ENCODE measurements at places on chromosomes 4 and X.

DNA sequence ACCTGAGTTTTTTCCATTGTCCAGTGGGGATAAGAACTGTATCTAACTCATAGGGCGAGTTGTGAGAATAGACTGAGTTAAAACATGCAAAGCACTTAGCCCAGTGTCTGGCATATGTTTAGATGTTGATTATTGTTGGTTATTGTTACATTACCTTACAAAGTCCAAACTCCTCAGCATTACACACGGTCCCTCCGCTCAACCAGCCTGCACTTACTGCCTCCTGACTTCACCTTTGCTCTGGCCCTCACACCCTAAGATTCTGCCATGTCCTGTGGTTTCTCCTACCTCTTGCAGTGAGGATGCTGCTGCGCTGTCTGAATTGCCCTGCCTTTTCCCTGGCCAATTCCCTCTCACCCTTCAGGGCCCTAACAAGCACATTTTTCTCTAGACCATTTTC lies 302.2 kb upstream of the GALNT7 start:
- DNase-seq: no peak

GRCh38 chr4:116275006-116275405 lies 810.4 kb downstream of the TRAM1L1 start:
- no peak for DNase-seq

- DNase-seq: no peak
Measured at GRCh38 chrX:130550351-130550750, 148.6 kb downstream of the RBMX2 start.

DNA sequence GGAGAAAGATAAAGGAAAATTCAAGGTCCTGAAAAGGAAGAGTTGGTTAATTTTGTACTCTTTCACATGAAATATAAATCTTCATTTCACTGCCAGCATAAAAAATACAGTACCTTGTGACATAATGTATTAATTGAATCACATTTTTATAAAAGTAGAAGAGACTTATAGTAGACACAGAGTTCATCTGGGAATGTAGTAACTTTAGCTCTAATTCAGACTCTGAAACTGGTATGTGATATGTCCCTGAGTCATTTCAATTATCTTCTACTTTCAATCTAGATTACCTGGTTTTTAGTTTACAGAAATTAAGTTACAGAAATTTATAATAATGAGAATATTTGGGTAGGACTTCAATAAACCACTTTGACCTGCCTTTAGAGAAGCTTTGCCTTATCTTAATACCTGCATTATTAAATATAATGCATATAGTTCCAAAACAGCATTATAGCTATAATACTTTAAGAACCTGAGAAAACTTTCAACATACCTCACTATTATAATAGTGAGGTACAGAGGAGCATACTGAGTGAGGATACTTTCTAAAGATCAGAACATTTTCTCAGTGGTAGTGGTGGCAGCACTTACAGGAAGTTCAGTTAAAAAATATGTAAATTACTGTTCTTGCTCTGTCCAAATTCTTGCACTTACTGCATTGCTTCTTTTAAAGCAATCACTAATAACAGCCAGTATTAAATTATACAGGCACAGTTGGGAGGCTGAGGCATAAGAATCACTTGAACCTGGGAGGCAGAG lies 11.2 kb downstream of the NEK1 start:
- DNase-seq: no peak

DNA sequence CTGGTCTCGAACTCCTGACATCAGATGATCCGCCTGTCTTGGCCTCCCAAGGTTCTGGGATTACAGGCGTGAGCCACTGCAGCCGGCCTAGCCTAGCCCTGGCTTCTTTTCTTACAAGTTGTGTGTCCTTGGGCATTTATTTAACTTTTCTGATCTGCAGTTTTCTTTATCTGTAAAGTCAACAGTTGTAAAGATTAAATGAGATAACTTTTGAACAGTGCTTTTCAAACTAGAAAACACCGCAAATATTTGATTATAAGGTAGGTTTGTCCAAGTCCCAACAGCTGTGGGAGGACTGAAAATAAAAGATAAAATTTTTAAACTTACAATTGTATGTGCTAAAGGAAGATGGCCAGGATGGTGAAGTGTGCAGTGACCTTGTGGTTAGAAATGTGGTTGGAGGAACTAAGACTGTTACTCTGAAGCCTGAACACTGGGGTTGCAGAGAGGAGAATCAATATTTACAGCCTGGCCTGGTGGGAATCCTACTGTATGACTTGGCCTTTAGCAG lies 44.8 kb downstream of the GSX2 start:
- no peak for DNase-seq

GRCh38 chrX:119602701-119603255 lies 3.4 kb downstream of the NKRF start:
- no peak for DNase-seq

- no peak for DNase-seq
Measured at GRCh38 chr4:80313627-80314026, 21.9 kb upstream of the CFAP299 start.

GRCh38 chr4:5708449-5709206 lies at the start of gene EVC2:
Gene EVC2, minus strand, starts transcription at chr4:5708559. Its CDS starts 46 bp downstream, at chr4:5708513.
- no peak for DNase-seq

GRCh38 chrX:50718776-50719175 lies 95.2 kb downstream of the SHROOM4 start:
- DNase-seq: no peak

DNA sequence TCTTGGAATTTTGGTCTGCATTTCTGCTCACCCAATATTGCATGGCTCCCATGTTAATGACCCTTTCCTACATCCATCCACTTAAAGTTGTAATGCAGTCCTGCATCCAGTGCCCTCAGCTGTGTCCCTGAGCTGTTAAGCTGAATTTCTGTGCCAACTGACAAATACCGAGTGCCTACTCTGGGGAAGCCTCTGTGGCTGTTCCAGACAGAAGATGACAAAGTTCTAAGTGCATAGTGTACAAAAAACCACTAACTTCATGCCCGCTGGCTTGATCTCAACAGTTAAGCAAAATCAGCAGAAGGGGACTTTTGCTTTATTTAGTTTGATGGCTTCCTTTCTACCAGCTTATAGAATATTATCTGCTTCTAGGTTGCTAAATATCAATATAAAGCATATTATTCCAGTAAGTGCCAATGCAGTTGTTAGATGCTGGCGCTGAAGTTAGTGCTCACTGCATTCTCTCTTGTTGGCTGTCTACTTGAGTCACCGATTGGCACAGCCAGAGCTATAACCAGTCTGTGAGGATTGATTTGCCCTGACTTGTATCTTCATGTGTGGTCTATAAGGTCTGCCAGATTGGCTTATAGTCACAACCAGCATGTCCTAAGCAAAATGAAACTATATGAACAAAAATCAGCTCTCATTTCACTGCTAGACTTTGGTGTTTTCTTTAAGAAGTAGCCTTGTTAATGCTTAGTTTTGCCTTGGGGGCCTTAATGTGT lies 98.9 kb downstream of the KLHL8 start:
- DNase-seq: no peak

DNA sequence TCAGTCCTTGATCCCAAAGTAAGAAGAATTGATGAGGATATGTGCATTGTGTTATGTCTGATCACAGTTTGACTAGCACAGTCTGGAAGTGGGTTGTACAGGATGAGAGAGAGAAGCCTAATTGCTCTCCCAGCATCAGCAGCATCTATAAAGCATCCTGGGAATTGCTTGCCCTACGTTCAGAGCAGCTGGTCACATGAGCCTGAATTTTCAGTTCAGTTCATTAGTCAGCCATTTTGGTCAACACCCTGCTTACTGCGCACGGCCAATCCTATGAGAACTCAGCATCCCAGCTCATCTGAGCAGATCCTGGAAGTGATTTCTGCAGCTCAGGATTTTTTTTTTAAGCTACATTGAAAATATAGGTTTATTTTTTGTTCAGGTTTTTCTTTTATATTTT lies at the start of gene RUFY3:
RUFY3 (plus strand) TSS at position 218 of the 400 bp plus-strand sequence. CDS start 610 bp downstream, outside the sequence.
- DNase-seq: peak; percentile 79

GRCh38 chr4:154086247-154086646 lies 297.4 kb upstream of the SFRP2 start:
- no peak for DNase-seq

DNA sequence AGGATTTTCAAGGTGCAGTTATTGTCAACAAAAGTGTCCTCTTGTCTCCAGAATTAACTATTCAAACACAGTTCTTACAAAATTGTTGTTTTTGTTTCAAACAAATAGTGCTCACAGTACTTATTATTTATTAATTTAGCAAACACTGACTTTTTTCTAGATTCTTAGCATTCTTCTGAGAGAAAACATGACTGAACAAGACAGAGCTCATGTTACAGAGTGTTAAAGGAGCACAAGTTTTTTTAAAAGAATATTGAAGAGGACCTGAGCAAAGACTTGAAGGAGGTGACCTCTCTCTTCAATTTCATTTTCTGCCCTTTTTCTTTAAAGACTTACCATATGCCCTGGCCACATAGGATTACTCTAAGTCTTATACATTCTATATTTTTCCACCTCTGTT lies 2220.3 kb upstream of the AGA start:
- no peak for DNase-seq

DNA sequence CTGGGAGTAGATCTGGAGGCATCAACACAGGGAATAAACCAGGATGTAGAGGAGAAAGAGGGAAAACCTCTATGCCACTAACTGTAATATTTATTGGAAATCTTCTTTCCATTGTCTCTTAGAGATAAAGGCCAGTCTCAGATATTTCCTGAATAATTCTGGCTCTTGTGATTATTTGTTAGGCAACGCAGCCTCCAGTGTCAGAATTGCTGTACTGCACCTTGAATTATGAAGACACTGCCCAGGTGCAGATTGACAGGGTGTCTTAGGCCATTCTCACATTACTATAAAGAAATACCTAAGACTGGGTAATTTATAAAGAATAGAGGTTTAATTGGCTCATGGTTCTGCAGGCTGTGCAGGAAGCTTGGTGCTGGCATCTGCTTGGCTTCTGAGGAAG lies 100.7 kb upstream of the ZDHHC15 start:
- no peak for DNase-seq

DNA sequence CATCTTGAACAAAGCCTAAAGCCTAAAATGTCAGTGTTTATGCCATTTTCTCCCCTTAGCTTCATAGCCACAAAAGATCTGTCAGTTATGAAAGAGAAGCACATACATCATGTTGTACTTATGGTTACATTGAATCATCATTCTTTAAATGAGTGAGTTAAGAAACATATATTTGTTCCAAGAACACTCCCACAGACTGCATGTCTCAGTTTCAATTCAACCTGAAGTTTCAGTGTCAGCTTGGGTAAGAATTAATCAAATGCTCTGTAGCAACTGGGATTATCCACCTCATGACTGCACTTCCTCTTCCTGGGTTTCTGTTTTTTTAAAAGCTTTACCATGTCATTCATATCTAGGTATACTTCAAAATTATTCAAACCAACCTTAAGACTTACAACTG lies 3.9 kb upstream of the TMPRSS11B start:
- no peak for DNase-seq

DNA sequence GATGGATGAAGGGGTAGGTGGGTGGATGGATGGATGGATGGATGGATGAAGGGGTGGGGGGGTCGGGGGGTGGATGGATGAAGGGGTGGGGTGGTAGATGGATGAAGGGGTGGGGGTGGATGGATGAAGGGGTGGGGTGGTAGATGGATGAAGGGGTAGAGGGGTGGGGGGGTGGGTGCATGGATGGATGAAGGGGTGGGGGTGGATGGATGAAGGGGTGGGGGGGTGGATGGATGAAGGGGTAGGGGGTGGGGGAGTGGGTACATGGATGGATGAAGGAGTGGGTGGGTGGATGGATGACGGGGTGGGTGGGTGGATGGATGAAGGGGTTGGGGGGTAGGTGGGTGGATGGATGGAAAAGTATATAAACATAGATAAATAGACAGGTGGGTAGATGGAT lies 74.2 kb downstream of the PRKX start:
- DNase-seq: no peak

DNA sequence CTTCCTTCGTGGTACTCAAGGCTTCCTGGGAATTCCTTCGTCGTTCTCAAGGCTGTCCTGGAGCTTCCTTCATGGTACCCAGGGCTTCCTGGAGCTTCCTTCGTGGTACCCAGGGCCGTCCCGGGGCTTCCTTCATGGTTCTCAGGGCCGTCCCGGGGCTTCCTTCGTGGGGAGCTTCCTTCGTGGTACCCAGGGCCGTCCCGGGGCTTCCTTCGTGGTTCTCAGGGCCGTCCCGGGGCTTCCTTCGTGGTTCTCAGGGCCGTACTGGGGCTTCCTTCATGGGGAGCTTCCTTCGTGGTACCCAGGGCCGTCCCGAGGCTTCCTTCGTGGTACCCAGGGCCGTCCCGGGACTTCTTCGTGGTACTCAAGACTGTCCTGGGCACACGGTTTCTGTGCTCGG lies 339.6 kb upstream of the FAT1 start:
- no peak for DNase-seq

- DNase-seq: no peak
Measured at GRCh38 chr4:147617841-147618691, 869 bp downstream of the TMEM184C start.

DNA sequence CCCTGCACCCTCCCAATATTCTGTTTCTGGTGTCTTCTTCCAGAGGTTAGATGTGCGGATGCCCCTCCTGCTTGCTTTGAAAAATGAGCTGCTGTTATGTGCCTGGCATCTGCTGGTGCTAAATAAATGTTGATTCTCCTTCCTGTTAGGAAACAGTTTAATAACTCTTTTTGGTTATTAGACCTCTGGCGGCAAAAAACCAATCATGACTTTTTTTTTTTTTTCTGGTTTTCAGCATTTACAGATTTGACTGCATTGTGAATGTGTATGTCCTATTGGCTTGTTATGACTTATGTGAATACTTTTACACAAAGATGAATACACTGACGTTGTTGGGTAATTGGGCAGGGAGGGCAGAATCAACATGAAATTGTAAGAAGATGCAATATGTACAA lies 13.6 kb upstream of the TMEM156 start:
- no peak for DNase-seq

- DNase-seq: no peak
Measured at GRCh38 chrX:23766650-23767551, 16.1 kb upstream of the SAT1 start.

DNA sequence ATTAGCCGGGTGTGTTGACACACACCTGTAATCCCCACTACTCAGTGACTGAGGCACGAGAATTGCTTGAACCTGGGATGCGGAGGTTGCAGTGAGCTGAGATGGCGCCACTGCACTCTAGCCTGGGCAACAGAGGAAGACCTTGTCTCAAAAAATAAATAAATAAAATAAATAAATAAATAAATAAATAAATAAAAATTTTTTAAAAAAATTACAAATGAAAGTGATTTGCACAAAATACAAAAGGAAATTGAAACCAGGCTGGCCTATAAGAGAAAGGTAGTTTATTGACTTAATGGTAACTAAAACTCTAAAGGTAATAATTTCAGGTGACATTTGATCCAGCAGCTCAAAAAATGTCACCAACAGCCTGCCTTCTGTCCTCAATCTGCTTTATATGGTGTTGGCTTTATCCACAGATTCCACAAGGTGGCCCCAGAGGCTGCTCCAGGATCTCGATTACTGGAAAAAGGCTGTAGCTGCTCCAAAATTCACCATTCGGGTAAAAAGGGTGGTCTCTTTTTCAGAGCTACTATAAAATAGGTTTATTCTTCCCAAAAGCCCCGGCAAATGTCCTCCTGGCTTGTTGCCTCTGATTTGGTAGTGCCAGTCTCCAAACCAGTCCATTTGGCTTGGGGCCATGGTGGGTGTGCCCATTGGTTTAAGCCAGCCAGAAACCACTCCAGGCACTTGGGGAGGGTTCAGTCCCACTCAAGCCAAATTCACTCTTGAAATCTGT lies 61.4 kb upstream of the TRIM2 start:
- peak; percentile 61 for DNase-seq

GRCh38 chrX:650811-651210 lies 20.2 kb downstream of the SHOX start:
- no peak for DNase-seq
